ENCODE measurements at places on chromosomes 7 and 10.

DNA sequence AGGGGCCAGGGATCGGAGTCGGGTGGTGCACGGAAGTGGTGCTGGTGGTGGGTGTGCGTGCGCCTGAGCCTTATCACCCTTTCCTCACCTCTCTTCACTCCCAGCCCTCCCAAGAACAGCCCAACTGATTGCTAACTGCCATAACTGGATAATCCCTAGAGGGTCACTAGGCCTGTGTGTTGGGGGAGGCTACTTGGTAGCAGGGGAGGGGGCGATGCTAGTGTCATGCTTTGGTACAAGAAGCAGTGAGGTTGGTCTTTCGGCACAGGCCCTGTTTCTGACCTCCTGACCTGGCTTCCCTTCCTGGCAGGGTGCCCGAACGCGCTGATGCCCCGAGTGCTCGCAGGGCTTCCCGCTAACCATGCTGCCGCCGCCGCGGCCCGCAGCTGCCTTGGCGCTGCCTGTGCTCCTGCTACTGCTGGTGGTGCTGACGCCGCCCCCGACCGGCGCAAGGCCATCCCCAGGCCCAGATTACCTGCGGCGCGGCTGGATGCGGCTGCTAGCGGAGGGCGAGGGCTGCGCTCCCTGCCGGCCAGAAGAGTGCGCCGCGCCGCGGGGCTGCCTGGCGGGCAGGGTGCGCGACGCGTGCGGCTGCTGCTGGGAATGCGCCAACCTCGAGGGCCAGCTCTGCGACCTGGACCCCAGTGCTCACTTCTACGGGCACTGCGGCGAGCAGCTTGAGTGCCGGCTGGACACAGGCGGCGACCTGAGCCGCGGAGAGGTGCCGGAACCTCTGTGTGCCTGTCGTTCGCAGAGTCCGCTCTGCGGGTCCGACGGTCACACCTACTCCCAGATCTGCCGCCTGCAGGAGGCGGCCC lies 652 bp downstream of the KAZALD1 start:
- DNase-seq: no peak

- no peak for DNase-seq
Measured at GRCh38 chr7:131961054-131961680, 404.7 kb upstream of the PODXL start.

DNA sequence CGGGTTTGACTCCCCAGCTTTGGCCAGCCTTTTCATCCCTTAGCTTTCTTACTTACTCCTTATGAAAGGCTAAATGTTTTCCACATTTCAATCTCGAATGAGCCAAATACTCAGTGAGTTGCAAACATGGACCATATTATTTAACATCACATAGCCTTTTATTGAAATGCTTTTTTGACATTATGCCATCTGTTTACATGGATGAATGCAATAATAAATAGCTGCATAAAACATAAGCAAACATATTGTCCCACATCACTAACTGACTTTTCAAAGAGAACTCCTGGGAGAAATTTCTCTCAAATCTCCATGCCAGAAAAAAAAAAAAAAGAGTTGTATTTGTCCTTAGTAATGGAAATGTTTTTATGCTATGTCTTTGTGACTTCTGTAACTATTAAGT lies 134.9 kb downstream of the LSMEM1 start:
- DNase-seq: no peak

- no peak for DNase-seq
Measured at GRCh38 chr7:13055732-13056368, 368.4 kb downstream of the ARL4A start.

DNA sequence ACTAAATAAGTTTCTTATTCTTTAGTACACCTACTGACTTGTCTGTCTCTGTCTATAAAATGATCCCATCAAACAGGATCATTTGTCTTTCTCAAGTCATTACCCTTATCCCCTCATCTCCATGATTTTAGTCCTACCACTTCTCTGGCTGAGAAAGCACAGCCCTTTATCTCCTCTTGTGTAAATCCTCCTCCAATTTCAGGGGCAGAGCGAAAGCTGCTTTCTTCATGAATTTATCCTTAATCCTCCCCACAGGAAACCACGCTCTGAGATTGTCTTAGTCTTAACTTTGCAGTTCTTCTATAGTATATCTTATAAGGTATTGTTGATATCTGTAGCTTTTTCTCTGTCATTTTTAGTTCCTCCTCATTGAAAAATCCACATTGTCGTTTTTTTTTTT lies 239.7 kb upstream of the PLXDC2 start:
- no peak for DNase-seq

- no peak for DNase-seq
Measured at GRCh38 chr7:105877736-105878135, 1.3 kb upstream of the ATXN7L1 start.

- DNase-seq: no peak
Measured at GRCh38 chr7:128233471-128233870, 7.6 kb upstream of the LEP start.

DNA sequence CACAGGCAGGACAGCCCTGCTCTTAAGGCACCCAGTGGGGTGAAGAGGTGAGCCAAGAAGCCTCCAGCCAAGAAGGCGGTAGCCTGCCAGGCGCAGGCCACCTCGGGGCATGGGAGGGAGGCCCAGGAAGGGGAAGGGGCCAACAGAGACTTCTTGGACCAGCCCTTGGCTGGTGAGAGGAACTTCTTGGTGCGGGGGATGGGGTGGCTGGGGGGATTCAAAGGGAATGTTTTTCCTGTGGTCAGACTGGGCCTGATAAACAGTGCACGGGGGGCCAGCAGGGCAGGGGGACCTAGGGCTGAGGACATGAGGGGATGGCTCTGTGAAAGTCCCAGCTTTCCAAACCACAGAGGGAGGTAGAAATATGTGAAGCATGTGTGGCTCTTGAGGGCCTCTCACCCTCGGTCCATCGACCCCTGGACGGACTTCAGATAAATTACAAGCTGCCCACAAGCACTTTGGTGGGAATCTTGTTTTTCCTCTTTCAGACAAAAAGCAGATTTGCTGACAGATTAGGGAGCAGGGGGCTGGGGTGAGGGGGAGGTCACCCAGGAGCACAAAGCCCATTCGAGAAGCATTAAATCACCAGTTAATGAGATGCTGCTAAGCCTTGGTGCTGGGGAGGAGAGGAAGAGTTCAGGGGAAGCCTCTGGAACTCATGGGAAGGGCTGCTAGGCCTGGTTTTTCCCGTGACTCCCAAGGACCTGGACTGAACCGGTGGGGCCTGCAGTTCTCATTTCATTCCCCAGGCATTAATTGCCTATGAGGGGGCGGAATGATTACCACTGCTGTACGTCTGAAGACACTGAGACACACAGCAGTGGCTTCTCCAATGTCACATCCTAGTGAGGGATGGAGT lies 11.3 kb downstream of the CRYGN start:
- no peak for DNase-seq

DNA sequence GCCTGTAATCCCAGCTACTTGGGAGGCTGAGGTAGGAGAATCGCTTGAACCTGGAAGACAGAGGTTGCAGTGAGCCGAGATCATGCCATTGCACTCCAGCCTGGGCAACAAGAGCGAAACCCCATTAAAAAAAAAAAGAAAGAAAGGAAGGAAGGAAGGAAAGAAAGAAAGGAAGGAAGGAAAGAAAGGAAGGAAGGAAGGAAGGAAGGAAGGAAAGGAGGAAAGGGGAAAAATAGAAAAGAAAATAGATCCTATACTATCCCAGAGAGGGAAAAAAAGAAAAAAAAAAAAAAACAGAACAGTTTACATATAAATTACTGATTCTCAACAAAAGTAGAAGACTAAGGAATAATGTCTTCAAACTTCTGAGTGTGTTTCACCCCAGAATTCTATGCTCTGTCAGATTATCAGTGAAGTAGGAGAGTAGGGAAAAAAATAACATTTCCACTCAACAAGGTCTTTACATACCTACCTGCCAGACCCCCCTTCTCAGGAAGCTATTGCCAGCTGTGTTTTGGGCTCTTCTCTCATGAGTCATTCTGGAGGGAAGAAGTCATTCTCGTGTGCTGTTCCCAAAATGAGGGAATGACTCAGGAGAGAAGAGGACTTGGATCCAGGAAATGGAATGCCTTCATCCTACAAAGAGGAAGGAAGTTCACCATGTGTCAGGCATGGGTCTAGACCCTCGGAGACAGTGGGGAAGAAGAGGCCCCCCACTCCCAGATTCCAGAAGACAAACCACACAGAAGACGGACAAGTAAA lies 20.9 kb downstream of the RGS10 start:
- DNase-seq: no peak

DNA sequence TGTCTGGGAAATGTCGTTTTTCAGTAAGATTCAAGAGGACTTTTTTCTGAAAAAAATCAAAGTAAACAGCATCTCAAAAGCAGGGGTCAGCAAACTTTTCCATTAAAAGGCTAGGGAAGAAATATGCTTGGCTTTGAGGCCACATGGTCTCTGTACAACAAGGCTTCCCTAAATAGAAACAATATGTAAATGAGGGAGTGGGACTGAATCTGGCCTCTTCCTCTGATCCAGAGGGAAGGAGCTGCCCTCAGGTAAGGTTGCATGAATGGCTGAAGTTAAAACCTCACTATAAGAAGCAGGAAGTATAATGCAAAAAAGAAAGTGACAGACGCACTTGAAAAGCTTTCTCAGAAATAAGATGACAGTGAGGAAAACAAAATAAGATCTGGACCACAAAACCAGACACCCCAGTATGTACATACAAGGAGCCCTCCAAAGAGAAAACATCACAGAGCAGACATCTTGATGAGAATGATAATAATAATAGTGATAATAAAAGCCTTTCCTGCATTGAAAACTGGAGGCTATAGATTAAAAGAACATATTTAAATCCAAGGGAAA lies 115.2 kb downstream of the PLXNA4 start:
- DNase-seq: no peak

- no peak for DNase-seq
Measured at GRCh38 chr10:78574547-78574946, 494.2 kb upstream of the ZMIZ1 start.

DNA sequence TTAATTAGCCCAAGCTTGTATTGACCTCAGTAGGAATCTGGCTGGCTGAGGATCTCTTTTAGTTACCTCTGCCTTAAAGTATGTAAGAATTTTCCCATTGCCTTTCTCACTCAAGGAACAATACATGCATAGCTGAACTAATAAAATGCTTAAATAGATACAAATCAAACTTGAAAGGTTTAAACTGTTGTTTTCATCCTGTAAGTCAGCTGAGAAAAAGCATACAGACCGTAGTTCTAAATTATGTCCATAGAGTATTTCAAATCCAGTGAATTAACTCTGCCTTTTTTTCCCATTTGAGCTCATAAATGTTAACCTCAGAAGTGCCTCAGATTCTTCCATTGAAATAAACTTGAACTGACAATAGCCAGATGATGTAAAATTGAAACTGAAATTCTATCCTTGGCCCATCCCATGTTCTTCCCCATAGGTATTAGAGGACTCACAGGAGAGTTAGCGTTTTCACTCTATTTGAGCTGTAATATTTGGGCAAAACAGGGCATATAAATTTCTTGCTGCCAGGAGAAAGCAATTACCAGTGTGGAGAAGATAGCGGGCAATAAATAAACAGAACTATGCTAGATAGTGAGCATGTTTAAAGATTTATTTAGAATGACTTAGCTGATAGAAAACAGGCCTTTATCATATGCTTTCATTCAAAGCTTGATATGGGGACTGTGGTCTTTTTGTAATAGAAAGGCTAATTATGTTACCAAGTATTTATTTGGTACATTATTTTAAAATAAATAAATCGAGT lies 163.7 kb downstream of the WNT2 start:
- DNase-seq: no peak

GRCh38 chr7:101377189-101377736 lies 14.6 kb downstream of the COL26A1 start:
- no peak for DNase-seq

DNA sequence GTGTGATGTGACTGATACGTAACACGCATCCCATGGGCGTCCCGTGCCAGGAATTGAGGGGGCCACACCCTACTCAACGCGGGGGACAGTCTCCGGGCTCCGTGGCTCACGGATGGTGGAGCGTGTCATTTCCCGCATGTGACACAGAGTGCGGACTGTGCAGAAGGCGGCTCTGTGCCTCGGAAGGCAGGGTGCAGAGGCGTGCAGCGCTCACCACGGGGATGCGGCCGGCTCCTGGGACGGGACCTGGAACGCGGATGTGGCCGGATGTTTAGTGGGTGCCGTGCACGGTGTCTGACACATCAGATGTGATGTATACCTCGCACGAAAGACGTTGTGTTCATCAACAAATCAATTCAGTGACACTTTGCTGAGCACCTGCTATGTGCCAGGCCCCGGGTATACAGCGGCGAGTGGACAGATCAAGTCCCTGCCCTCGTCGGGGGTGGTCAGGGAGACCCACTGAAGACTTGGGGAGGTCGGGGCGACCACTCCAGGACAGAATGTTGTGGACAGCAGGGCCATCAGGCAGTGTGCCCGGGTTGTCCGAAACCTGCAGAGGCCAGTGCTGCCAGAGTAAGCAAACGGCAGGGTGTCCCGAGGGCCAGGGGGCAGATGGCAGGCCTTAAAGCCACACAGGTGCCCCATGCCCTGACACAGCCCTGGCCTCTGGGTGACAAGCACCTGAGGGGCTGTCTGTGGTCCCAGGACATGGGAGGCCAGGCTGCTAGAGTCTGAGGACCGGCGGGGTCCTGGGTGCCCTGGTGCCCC lies 38.1 kb downstream of the MICALL2 start:
- DNase-seq: no peak

DNA sequence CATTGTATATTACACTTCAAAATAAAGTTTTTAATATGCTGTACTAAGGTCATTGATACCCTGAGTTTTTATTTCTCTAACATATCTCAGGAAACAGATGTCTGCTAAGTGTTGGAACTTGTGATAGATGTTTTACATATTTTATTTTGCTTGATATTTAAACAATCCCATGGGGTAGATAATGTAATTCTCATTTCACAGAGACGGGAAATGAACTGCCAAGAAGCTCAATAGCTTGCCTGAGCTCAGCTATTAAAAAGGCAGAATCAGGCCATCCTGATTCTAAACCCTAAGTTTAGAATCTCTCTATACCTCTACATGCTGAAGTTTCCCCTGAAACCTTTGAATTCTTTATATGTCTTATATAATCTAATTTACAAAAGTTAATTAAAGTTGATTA lies 126.3 kb downstream of the LRRC18 start:
- DNase-seq: no peak

GRCh38 chr7:104841798-104842197 lies 172.2 kb upstream of the KMT2E start:
- no peak for DNase-seq

DNA sequence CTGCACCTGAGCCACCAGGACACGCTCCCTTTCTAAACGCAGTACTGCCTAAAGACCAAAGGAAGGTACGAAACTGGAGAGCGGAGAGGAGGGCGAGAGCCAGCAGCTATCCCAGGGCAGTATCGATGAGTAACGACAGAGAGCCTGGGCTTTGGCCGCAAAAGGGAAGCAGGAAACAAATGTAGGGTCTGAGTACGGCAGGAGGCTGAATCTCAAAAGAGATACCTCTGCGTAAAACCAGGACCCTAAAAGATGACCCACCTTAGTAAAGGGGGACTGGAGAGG lies 20.4 kb downstream of the PARP12 start:
- DNase-seq: no peak

GRCh38 chr7:134710511-134710853 lies 63.8 kb downstream of the BPGM start:
- DNase-seq: no peak

GRCh38 chr10:128511284-128511683 lies 385.1 kb upstream of the MKI67 start:
- DNase-seq: no peak
